ENCODE measurements at places on chromosomes 12 and 14. TPM values are rescaled to one million over a fixed set of nuclear protein-coding genes. Genes with fewer than 3 reads are reported as not detected.

DNA sequence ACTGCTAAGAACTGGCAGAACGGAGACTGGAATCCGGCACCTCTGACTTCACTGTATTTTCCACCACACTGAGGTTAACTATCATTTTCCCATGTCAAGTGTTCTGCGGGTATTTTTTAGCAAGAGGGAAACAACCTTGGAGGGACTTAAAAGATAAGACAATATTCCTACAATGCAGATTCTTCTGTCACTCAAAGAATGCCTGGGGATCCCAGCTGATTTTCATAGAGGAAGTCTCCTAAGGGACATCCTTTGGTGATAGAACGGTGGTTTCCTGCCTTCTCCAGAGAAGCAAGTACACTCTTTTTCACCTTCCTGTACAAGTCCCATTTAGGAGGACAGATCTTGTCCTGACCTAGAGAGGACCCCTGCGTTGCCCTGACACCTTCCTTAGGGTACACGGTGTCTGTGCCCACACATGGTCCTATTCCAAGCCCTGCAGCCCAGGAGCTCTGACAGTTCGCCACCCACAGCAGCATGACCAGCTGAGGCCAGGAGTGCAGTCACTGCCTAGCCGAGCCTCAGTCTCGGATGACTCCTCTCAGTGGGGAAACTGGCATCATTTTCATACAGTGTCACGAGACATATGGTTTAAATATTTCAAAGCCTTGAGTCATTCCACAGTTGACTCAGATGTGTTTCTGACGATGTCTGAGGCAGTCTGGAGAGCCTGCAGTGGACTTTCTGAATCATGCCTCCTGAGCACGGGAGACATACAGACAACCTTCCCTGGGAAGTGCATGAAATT, 181.3 kb upstream of the FKBP4 start:
- no peak for DNase-seq

Gene RPS6KA5
- total RNA-seq = 38.2 TPM

Gene TMCC3
- 0.32 TPM for total RNA-seq

GRCh38 chr12:123808167-123808566, 46.1 kb downstream of the DNAH10 start:
- DNase-seq = no peak

GRCh38 chr14:71815110-71815509, 117.1 kb upstream of the RGS6 start:
- DNase-seq = no peak

GRCh38 chr12:102959391-102959790, 1.9 kb downstream of the ASCL1 start:
- DNase-seq = no peak

GRCh38 chr12:93098077-93098476, 169.0 kb upstream of the EEA1 start:
- peak; percentile 35 for DNase-seq

Gene NPFF
- total RNA-seq = not detected

DNA sequence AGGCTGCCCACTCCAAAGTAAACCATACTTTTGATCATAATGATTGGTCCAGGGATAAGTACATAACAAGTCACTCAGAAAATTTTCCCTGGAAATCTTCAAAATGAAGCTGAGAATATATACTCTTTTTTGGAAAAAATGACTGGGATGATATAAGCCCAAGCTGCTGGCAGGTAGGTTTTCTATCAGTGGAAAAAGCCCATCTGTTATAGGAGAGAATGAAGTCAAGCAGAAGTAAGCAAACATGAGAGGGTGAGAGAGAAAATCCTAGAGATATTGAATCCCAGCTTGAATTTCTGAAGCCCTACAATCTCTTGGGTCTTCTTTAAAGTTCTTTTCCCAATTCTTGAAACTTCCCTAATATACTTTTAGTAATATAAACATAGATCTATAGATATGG, 37.3 kb upstream of the ZDHHC17 start:
- no peak for DNase-seq

DNA sequence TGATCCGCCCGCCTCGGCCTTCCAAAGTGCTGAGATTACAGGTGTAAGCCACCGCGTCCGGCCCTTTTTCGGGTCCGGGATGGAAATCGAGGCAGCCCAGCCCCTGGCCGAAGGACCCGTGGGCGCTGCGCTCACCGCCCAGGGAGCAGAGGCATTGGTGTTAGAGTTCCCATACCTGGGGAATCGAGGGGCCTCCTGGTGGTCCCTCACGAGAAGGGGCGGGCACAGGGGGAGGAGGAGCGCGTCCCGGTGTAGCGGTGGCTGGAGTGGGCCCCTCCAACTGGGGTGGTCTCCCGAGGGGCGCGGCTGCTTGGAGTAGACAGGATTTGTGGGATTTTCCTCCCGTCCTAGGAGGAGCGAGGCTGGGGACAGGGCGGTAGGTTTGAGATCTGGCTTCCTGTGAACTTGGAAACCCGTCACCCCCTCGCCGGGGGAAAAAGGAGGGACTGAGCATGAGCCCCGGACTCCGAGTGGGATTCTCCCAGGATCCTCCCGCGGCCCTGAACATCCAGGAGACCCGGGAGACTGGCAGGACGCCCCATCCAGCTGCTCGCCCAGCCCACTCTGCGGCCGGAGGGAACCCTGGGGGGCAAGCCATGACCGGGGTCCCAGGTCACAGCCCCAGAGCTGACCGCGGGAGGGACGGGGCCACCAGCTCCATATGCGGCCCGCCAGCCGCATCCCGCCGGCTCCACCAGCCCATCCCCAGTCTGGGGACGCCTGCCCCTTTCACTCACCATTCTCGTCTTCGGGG, 70.9 kb downstream of the ASCL4 start:
- DNase-seq = no peak

Gene ITGA7
- 0.76 TPM for total RNA-seq

DNA sequence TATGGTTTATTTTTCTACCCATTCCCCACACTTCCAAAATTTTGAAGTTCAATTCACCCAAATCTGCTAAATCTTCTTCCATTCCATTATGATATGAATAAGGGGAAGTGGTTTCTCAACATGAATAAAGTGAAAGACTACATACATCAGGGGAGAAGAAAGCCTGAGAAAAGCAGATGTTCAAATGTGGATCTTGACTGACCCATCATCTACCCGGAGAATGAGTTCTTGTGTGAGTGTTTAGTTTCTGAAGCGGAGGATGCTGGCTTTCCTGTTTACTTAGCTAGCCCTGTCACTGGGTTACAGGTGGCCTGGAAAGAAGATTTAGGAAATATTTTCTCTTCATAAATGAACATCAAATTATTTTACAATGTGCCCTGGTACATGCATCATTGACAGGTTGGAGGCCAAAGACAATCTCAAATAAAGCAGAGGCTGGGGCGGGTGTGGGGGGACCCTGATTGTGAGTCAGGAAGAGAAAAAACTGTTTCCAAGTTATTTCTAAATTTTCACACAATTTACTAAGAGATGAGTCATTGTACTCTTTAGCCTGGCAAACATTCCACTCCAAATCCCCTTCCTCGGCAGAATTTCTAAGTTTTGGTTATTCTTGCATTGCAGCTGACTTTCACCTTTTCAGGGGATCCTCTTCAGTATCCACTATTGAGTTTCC, 135.6 kb downstream of the SLC25A21 start:
- DNase-seq = no peak

GRCh38 chr14:64550621-64551333, 1.0 kb downstream of the PPP1R36 start:
- no peak for DNase-seq

DNA sequence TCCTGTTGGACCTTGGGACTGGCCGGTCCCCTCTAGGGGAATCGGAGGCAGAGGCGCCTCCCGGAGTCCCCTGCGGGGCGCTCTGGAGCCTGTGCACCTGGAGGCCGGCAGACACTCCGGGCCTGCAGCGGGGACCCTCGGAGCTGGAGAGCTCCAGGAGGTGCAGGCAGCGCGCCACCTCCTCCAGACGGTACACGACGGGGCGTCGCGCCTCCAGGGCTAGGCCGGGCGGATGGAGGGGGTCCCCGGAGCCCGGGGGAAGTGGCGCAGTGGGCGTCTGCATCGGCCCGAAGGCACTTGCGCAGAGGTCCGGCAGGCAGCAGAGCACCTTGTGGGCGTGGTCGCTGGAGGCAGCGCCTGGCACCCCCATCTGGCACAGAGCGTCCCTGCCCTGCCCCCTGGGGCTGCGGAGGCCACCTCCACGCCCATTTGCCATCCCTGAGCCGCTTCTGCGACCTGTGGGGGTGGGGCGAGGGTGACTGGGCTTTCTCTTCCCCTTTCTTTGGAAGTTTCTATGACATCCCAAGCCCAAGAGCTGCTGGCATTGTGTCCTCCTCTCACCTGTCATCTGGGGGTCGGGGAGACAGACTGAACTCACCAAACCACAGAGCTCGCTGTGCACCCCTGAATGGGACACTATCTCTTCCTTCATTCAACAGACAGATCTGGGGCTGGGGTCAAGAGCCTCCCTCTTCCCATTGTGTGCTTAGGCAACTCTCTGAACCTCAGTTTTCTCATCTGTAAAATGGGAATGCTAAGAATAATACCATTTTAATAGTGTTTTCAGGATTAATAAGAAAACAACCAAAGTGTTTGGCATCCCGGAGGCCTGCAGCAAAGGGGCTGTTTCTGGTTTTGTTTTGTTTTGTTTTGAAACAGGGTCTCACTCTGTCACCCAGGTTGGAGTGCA, 37.5 kb upstream of the CORO1C start:
- DNase-seq = no peak

DNA sequence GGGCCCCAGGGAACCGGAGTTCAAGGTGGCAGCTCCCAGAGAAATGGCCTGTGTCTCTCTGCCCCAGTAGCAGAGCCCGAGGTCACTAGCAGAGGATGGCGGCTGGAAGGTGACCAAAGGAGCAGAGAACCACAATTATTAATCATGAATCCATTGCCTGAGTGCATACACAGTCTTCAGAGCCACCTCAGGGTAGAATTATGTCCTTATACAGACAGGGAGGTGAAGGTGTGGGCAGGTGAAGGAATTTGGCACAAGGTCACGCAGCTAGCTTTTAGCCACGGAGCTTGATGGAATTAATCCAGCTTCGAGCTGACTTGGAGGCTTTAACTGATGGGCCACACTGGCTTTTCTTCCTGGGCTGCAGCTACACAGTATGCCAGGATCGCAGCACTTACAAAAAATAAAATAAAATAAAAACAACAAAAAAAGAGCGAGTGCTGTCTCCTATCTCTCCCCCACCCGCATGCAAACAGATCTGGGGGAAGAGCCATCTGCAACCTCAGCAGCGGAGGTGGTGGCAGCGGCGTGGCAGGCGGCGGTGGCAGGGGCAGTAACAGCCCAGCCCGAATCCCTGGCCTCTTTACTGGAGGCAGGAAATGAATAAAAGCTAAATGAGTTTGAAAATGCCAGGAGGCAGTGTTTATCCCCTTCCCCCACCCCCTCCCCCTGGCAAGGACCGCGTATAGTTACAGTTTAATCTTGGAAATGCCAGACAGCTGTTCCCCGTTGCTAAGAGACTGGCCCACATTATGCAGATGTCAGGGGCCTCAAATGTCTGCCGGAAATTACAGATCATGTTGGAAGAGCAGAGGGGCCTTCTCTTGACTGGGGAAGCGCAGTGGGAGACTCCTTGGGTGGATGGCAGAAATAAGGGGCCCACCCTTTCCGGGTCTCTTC, 93.5 kb downstream of the LRRC74A start:
- peak; percentile 33 for DNase-seq

DNA sequence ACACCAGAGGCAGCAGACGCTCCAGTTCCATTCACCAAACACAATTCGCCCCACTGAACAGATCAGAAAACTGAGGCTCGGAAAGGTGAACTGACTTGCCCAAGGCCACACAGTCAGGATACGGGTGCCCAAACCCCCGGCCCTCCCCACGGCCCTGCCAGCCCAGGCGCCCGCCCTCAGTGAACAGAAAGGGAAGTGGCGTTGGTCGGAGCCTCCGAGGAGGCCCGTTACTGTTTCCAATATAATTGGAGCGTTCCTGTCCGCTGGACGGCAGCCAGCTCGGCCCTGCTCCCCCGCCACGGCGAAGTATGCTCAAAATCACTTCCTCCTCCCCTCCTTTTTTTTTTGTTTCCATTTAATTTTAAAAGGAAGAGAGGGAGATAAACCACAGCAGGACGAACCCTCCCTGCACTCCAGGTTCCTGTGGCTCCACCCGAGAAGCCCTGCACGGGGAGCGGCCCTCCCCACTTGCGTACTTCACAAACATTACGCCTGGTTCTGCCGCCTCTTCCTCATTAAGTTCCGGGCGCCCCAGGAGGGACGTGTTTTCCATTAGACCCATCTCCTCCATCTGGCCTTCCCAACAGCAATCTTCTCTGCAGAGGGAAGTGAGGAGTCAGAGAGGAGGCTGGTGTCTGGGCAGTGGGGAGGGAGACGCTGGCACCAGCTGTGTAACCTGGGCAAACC, 61.1 kb downstream of the NCOR2 start:
- DNase-seq = no peak

DNA sequence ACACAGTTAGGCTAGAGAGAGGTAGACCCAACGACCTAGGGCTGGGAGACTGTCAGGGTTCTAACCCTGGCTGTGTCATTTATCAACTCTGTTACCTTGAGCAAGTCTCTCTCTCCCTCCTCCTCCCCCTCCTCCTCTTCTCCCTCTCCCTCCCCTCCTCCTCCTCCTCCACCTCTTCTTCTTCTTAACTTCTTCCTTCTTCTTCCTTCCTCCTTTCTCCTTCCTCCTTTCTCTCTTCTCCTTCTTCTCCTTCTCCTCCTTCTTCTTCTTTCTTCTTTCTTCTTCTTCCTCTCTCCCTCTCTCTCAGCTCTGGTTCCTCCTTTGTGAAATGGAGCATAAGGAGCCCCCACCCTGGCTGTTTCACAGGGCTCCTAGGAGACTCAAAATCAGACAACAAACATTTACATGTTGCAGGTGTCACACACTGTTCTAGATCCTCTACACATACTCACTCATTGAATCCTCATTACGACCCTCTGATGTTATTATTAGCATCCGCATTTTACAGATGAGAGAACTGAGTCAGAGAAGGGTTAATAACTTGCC, 2.2 kb upstream of the KCNH3 start:
- DNase-seq = no peak

DNA sequence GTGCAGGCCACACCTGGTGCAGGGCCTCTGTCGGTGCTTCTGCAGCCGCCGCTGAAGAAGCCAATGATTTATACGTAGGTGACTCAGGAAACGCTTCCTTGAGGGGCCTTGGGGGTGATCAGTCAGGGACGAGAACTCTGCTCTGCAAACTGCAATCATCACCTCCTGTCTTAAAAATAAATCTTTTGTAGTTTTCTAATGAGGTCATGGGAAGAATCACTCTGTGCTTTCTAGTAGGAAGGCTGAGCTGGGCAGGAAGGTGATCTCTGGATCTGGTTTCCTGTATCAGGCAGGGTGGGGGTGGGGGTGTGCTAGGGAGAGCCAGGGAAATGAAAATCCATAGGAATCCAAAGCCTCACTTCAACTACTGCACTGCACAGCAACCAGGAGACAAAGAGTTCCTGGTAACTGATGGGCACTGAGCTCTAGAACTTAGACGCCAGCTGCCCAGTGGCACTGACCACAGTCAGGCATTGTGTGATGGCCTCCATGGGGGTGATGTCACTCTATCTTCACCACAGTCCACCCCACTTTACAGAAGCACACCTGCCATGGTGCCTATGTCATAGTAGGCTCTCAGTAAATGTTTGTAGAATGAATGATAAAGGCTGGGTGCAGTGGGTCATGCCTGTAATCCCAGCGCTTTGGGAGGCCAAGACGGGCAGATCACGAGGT, 292.4 kb upstream of the PWP1 start:
- peak; percentile 40 for DNase-seq

- DNase-seq = no peak
Measured at GRCh38 chr12:100403446-100403845, 46.6 kb downstream of the SLC17A8 start.

Gene EIF2S3B
- 0.62 TPM for total RNA-seq
